H1 (cell line): ENCODE measurements at places on chromosomes 3 and 15. TPM values are rescaled to one million over a fixed set of nuclear protein-coding genes. Genes with fewer than 3 reads are reported as not detected.

DNA sequence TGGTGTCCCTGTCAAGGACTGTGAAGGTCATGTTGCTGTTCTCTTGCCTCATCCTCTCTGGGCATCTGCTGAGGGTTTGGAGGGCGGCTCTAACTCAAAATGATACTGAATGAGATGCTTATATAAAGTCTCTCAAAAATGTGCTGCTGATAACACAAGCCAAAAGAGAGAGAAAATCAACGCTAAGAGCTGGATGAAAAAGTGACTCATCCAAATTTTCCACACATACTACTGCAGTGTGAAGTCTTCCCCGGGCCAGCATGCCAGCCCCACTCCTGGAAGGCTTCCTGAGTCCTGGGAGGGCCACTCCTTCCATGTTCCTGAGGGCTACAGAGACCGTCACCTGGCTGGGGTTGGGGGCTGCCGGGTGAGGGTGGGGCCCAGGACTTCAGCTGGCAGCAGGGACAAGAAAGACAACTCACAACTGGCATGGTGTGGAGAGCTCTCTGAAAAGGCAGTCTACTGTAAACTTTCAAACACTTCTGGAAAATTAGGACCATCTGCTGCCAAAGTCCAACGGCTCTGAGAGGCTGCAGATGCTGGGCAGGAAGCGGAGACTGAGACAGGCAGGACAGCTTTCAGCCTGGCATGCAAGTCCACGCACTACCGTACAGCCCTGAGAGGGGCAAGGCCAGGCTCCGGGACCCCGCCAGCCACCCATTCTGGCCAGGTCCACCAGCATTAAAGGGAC, 200.3 kb downstream of the ADAMTS17 start:
- no peak for DNase-seq

TMED3 gene
- total RNA-seq = 50.2 and 51.6 TPM in 2 replicates

GRCh38 chr3:129732200-129732876, 125.9 kb upstream of the PLXND1 start:
- DNase-seq = no peak

VEPH1 gene
- 10.9 and 18.3 TPM in 2 replicates for total RNA-seq

DNA sequence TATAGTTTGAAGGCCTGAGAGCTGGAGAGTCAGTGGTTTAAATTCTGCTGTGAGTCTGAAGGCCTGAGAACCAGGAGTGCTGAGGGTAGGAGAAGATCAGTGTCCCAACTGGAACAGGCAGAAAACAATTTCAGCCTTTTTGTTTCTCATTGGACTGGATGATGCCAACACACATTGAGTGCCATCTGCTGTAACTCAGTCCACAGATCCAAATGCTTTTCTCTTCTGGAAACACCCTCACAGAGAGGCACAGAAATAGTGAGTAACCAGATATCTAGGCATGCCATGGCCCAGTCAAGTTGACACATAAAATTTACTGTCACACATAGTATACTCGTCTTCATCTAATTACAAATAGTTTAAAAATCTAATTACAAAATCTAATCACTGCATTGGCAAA, 100.8 kb downstream of the NEO1 start:
- no peak for DNase-seq

ACKR2 gene
- 0.09 and 0.17 TPM in 2 replicates for total RNA-seq

DNA sequence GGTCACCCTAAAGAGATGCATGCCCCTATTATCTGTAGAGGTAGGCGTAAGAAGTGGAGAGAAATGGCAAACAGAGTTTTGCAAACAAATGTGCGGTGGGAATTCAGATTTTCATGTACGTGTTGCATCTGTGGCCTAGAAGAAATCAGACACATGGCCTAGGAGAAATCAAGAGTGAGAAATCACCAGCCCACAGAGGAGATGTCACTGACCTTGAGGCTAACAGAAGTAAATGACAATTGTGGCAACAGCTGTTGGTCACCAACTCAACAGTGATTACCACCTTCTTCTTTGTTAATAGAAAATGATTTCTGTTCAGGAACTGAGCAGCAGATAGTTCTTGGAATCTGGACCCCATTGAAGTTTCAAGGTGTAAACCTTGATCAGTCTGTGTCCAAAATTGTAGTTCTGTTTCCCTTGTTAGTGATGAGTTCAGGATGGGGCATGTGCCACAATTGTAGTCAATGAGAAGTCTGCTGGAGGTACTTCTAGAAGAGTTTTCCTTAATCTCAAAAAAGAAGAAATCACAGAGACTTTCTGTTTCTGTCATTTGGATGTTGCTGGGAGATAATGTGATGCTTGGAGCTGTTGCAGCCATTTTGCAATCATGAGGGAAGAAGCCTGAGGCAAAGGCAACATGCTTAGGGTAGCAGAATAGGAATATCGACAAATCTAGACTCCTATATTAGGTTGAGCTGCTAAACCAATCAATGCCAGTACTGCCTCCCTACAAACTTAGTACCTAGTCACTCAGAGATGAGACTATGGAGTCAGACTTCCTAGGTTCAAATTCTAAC, 34.3 kb upstream of the RFTN1 start:
- no peak for DNase-seq

GRCh38 chr3:67516496-67516895, 137.9 kb downstream of the SUCLG2 start:
- DNase-seq = no peak
